ENCODE measurements at places on chromosomes 7 and 10.

GRCh38 chr10:116589926-116590325, 833 bp upstream of the PNLIPRP1 start:
- no peak for DNase-seq

DNA sequence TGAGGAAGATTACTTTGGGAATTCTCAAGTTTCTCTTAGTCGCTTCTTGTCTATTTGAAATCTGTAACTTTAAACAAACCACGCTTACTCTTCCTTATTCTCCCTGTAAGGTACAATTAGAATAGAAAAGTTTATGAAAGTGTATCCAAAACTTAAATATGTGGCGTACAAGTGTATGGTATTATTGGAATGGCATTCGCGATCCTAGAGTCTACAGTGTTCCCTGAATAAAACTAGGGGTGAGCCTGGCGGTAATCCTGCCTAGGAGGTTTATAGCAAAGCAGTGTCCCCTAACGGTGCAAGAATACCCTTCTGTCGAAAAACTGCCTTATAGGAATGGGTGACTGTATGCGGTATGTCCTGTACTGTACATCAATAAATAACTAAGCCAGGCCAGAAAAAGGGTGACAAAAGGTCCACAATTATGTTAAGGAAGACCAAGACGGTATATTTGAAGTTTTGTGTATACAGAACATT, 1.2 kb downstream of the TASOR2 start:
- DNase-seq = no peak

GRCh38 chr7:42934291-42934690, 2.1 kb downstream of the MRPL32 start:
- DNase-seq = no peak

- DNase-seq = no peak
Measured at GRCh38 chr10:49005270-49005669, 65.6 kb upstream of the LRRC18 start.

DNA sequence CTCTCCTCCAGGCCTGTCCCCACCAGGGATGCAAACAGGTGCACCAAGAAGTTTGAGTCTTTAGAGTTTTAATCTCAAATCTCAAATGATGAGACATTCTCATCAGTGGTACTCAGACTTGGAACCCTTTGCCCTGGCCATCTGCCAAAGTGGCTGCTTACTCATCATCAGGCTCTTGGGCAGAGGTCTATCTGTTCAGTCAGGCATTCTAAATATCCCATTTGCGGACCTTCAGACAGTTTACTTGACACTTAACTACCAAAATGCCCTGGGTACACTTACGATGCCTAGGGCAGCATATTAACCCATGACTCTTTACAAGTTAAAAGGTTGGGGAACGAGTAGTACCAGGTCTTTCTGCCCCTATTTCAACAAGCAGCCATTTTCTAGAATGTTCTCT, 61.2 kb upstream of the YAE1 start:
- DNase-seq = no peak

DNA sequence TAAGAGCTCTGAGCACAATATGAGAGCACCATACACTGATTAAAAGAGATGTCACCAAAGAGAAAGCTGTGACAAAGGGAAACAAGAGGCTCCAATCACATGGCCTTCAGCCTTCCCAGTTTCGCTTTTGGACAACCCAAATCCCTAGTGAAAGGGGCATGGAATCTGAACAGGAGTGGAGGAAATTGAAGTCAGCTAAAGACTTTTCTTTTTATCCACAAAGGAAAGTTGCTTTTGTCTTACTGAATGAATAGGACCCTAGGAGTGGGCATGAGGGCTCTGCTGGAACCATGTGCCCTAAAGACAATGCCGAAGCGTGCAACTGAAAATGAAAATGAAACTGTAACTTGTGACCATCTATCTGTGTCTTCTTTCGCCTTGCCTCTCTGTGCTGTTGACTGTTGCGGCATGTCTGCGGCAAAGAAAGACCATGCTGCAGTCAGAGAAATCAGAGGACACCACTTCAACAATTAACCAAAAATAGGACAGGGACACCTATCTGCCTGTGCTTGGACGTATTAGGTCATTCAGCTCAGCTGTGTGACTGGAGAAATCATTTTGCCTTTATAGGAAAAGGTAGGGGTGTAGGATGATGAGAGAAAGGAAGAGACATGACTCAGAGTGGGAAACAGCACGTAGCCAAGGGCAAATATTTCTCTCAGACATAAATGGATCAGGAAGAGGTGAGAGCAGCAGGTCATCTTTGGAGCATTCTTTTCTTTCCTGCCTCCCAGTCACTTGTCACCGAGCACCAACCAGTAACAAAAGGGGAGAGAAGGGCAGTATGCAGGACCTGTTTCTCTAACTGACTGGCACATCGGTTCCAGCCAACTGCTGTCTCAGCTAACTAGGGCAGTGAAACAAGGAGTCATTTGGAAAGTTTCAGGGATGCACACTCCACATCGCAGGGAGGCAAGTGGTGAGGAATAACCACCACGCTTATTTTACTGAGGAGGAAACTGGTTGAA, 12.3 kb downstream of the CAV2 start:
- no peak for DNase-seq
